ENCODE measurements at places on chromosomes 2 and 18. TPM values are rescaled to one million over a fixed set of nuclear protein-coding genes. Genes with fewer than 3 reads are reported as not detected.

DNA sequence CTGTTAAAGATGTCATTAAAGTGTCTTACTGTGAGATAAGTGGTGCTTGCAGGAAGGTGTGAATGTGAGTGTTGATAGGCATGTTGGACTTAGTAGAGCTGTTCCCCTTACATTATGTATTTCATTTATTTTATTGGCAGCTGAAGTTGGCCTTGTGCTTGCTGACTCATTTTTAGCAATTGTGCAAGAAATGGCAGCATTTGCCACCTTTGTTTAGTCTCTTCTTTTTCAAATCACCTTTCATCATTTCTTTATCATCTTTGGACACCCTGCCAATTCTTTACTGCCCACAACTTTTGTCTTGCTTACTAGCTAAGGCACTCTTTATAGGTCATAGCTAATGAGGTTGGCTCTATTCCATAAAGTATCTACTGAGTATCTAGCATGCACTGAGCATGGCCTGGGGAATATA lies 130.3 kb upstream of the LYPD6 start:
- no peak overlapping the region for H3K4me3 ChIP-seq
- H3K27me3 ChIP-seq = no peaks in the 10 kb centered on the region
- no peaks in the 10 kb centered on the region for H3K4me1 ChIP-seq
- no peaks in the 10 kb centered on the region for H3K36me3 ChIP-seq
- no peak for DNase-seq

DNA sequence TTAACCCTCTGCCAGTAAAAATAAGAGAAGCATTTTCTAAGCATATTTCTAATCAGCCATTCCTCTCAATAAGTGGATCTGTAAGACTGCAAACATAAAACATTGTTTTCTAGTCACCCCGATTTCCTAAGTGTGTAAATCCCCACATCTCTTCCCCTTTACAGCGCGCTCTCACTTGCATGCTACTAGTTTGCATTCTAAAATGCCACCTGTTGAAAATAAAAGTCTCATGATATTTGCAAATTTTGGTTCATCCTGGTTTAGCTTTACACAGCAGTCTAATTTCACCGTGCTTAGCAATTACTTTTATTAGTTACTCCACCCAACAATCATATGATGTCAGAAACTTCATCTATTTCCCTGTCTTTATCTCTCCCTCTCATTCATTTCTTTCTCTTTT lies 1230.7 kb upstream of the ZEB2 start:
- H3K36me3 ChIP-seq = no peaks in the 10 kb centered on the region
- no peaks in the 10 kb centered on the region for H3K27me3 ChIP-seq
- peaks cover 22% of the 10 kb centered on the region for H3K4me1 ChIP-seq

ALPI gene
- not detected for total RNA-seq

HOXD9 gene
- not detected for total RNA-seq

TUBA4B gene
- total RNA-seq = not detected

All from neural progenitor cell (in vitro differentiated cells).